Kidney tubule cell (primary cell): ENCODE measurements at places on chromosomes 13 and 19.
A peak's percentile ranks its signal among the peaks of the same experiment; 100 is the strongest.

DNA sequence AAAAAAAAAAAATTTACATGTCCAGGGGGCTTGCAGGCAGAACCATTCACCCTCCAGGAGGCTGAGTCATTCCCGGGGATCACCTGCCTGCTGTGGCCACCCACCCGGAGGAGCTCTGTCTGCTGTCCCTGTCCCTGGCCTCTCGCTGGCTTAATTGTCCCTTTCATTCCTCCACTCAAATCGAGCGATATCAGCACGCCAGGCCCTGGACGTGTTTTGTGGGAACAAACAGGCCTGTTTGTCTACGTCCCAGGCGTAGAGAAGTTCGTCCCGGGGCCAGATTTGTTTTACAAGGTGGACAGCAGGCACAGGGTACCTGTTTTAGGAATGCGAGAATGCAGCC lies 21.2 kb downstream of the SULT2B1 start:
- peak; percentile 34 for DNase-seq

DNA sequence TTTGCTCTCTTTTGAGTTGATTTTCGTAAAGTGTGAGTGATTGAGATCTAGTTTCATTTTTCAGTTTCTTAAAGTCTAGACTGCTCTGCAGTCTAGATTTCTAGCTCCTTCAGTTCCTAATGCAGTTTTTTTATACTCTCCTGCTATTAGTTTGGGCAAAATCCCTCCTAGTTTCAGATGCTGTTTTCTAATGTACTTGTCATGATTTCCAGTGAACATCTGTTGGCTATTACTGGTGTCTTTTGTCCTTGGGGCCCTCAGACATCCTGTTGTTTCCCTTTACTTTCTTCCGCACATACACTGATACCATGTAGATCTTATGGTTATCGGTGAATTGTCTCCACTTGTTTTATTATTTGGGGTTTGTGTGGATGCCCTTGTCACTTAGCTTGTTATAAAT lies 292.1 kb downstream of the TDRD3 start:
- no peak for DNase-seq

DNA sequence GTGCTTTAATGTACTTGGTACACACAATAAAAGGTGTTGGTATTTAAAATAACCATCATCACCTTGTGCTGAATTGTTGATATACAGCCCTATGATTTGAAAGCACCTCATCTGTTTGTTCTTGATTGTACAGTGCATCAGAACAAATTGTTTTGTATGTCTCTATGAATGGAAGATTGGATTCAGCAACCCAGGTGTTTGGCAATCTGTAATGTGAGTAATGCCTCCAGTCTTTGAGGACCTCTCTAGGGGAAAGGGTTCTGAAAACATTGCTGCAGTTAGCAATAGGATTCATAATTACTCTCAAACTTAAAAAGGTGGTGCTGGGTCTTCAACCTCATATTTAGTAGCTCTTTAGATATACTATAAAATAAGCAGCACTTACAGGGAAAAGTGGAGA lies 341.8 kb downstream of the OXGR1 start:
- DNase-seq = no peak

DNA sequence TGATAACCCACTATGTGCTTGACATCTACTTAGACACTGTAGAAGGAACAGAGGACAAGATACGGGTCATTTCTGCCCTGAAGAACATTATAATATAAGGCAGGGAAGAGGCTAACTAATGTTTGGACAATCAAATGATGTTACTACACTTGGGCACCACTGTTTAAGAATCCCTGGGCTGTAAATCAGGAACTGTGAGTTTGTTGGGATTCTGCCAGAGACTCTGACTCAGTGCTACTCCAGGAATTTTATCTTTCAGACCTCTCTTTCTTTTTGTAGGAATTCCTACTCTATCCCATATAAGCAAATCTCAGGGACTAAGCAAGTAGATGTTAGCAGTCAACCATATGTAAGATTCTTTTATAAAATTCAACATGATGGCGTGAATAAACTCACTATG lies 3.1 kb upstream of the ZNF471 start:
- DNase-seq = peak; percentile 18

- peak; percentile 73 for DNase-seq
Observed at GRCh38 chr19:35882114-35882832, 13.9 kb downstream of the APLP1 start.

- peak; percentile 18 for DNase-seq
Observed at GRCh38 chr13:93714171-93714570, 487.6 kb downstream of the GPC6 start.

- no peak for DNase-seq
Observed at GRCh38 chr13:105116966-105117365, 1418.5 kb downstream of the EFNB2 start.
